ENCODE measurements at places on chromosomes 7 and 10.

DNA sequence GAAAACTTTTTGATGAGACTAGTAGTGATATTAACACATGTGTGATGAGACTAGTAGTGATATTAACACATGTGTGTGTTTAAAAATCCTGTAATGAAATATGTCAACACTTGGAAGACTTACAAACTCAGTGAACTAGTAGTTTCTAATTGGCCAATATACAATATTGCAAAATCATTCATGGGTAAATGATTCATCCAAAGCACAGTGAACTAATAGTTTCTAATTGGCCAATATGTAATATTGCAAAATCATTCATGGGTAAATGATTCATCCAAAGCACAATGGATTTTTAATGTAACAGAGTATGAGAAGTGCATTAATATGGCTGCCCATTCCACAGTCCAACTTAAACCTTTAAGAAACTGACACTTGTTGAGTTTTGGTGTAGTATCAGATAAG, 77.8 kb downstream of the ATAD1 start:
- no peak for DNase-seq

DNA sequence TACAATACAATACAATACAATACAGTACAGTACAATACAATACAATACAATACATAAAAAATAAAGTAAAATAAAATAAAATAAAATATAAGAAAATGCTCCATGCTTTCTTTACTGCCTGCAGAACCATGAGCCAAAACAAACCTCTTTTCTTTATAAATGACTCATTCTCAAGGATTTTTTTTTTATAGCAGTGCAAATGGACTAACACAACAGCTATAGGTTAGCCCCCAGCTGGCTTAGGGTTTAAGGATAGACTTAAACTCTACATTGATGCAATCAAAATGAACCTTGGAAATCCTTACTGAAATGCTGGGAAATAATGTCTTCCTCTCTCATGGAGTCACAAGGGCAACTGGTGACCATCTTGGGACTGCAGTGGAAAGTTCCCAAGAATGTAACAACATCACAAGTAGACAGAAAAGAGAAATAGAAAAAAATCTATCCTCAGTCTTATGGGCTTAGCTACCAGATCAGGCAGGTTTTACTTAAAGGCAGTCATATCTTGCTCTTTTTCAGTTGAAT, 348.9 kb downstream of the ARL4A start:
- no peak for DNase-seq

- DNase-seq = no peak
Measured at GRCh38 chr10:132238371-132239125, 51.8 kb downstream of the DPYSL4 start.

DNA sequence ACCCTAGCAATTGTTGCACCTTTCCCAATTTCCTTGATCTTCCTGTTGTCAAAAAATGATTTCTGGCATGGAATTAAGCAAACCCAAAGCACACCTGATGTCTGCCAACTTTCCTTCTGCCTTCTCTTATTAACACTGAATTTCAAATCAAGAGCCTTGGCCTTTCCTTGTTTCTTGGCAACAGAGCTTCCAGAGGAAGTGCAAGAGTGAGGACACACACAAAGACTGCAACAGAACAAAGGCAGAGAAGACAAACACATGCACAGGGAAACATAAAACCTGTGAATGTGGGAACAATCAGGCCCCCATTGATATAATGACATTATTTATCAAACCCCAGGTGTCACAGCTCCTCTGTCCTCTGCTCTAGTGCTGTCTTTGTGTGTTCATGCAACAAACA, 73.0 kb upstream of the IL6 start:
- no peak for DNase-seq

GRCh38 chr7:103648135-103648534, 202.1 kb upstream of the SLC26A5 start:
- no peak for DNase-seq

DNA sequence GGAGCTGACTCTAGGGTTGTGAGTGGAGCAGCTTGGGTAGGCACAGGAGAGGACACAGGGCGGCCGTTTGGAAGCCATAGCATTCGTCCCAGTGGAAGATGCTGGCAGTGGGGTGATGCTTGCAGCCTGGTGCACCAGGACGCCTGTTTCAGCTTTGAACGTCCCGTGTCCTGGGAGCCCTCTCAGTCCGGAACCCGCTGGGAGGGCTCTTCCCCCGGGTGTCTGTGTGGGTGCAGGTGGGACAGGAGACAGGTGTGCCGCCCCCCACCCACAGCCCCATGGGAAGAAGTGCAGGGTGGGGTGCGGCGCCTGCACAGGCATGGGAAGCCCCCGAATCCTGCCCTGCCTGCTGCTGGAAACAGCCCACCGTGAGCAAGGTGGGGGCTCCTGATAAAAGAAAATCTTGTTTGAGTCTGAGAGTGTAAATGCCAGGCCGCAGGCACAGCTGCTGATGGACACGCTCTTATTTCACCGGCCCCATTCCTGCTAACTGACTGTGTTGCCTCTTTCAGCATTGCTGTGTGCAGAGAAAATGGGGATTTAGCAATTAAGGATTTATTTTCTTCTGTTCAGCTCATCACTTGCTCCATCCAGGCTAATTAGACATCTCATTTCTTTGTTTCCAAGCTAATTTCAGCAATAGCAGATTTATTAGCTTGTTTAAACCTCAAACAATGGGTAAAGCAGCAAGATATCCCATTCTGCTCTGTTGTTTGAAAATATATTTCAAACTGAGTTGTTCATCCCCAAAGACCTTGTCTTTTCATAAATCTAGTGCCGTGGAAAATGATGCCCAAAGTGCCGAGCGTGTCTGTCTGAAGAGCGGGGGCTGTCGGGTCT, 54.9 kb upstream of the DPYSL4 start:
- DNase-seq = no peak

DNA sequence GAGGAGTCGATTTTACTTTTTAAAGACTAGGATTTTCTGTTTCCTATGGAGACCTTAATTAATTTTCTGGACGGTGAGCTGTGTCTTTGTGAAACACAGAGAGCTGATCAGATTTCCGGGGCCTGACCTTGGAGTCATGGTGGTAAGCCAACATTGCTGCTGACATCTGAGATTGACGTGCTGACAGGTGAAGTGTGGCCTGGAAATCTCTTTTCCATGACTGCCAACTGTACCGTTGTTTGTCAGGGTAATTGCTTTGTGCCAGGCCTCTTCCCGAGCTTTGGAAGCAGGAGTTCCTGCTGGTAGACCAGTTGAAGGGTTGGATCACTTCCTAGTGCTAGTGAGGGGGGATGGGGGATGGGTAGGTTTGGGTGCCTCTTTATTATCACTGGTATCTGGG, 71.2 kb downstream of the ADRA2A start:
- no peak for DNase-seq

DNA sequence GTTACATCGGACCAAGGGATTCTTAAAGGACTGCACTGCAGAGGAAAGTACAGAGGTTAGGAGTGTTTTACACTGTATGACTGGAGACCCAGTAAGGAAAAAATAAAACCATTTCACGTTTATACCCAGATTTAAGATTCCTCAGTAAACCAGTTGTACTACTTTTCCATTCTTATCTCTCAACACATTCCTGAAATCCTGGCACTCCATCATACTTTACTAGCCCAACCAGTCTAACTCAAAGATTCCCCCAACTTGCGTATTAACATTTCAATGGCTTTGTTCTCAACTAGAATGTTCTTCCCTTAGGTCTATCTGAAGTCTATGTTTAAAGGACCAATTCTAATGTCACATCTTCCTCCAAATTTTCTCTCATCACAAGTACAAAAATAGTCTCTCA, 8.0 kb downstream of the CCDC186 start:
- no peak for DNase-seq

DNA sequence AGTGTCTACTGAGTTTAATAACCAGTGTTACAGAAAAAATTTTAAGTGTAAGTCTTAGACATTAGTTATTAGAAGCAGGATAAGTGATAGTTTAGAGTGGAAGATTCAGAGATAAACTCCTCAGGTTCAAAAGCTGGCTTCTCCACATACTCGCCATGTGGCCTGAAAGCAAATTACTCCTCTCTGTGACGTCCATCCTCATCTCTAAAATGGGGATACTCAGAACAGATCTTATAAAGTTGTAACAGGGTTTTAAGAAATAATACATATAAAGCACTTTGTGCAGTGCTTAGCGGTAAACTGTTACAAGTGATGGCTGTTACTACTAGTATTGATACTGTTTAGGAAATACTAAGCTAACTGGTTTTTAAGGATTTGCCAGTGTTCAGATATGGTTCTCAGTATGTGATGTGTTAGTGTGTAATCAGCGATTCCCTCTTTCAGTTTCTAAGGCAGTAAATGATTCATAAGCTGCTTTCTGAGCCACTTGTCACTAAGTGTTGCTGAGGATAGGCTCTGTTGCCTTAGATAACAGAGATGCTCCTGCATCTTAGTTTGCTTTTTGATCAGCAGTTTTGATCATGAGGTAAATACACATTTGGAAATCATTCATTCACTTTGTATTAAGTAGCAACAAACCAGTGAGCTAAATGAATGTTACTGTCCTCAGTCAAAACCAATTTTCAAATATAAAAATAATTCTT, 58.7 kb downstream of the CYP51A1 start:
- DNase-seq = no peak

DNA sequence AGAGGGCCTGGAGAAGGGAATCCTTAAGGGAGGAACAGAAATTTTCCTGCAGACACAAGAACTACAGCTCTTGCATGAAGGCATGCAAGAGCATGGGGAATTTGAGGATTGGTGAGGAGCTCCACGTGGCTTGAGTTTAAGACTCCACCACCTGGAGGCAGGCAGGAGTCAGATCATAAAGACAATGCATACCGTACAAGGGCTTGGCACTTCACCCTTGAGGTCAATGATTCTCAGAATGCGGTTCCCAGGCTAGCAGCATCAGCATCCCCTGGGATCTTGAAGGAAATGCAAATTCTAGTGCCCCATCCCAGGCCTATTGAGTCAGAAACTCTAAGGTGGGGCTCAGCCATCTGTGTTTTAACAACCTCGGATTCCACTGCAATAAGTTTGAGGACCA, 143.8 kb downstream of the C7orf25 start:
- DNase-seq = no peak

DNA sequence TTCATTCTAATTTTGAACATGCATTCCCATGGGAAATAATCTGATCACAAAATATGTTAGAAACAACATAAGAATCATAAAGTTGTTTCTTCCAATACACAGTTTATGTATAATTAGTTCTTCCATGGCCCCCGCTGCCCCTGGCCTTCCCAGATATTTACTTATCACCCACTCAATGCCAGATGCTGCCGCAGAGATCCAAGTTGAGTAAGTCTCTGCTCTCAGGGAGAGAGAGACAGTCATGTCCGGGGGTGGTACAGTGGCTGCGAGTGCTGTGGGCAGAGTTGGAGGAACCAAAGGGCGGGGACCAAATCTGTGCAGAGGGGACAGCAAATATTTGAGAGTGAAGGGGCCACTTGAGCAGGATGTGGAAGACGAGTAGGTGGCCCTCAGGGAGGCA, 37.1 kb downstream of the COL26A1 start:
- DNase-seq = no peak

DNA sequence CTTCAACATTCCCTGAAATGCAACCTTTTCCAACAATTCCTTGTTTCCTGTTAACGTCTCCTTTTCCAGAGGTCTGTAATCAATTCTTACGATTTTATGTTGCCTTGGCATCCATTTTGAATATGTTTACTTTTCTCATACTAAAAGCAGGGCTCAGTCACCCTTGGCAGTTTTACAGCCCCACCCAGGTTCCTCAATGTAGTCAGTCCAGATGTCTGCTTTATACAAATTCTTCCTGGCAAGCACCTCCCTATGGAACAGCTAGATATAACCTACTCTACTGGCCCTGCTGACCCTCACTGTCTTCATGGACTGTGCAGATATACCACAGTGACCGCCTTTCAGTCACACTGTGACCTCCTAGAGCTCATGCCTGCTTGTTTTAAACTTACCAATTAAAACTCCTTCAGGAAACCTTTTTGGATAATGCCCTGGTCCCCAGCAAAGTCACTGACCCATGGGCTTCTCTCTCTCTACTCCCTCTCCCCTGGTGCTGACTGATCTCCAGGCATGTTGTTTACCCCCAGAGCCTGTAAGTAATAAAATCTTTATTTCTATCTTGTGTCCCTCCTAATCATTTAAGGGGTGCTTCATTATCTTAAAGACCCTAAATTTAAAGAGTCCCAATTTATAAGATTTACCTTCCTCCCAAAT, 147.1 kb upstream of the STEAP1 start:
- DNase-seq = no peak

DNA sequence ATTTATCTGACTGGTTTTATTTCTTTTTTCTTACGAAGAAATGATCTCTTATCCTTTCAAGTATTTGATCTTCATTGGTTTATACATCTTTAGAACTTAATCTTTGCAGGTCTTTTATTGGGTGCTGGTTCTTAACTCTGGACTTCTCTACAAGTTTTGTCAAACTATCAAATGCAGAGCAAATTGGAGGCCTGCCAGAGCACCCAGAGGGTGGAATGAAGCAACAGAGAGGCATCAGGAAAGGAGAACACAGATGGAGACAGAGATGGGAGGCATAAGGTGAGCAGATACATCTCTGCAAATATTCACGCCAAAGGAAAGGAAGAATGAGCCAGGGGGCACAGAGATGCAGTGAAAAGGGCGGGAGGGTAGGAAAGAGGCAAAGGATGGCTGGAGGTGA, 130.3 kb downstream of the PKD1L1 start:
- no peak for DNase-seq

GRCh38 chr10:79559726-79560125, 481 bp downstream of the SFTPA2 start:
- no peak for DNase-seq

GRCh38 chr10:14118953-14119352, 211.8 kb downstream of the FRMD4A start:
- no peak for DNase-seq

DNA sequence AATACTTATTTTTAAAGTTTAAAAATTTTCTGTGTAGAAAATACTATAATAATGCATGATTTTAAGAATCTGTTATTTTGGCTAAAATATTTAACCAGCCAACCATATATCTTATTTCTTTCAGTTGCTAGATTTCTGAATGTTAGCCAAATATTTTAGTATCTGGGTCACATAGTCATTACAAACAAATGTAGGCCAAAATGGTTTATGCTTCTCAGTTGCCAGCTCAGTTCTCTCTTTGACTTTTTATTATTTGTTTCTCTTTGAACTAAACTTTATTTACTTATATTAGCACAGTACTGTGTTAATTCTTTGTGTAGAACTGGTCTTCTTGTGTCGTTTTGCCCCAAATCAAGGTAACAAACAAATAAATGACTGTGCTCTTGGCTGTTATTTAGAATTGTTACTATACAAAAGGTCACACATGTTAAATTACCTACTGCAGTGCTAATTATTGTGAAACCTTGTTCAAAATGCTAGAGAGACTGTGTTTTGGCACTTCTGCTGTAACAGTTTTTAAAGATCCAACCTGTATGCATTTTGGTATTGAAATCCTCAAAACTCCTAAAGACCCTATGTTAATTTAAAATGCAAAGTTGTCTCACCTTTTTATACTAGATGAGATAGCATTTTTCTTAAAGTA, 39.8 kb downstream of the ZEB1 start:
- no peak for DNase-seq
